Stimulated activated CD4-positive, alpha-beta T cell treated with anti-CD3 and anti-CD28 coated beads, Interleukin-4, amount 100 ng/mL, for 1 hour (primary cell): ENCODE measurements at places on chromosomes 7 and 10.

- DNase-seq = no peak
Observed at GRCh38 chr10:124356701-124357560, 61.8 kb downstream of the OAT start.

GRCh38 chr10:104556831-104557230 lies 84.3 kb upstream of the SORCS3 start:
- DNase-seq = no peak

- DNase-seq = no peak
Observed at GRCh38 chr10:112363696-112364688, 9.9 kb upstream of the ACSL5 start.

- no peak for DNase-seq
Observed at GRCh38 chr7:54967377-54967776, 51.4 kb upstream of the EGFR start.

GRCh38 chr7:196283-196682 lies 3.9 kb downstream of the FAM20C start:
- no peak for DNase-seq

DNA sequence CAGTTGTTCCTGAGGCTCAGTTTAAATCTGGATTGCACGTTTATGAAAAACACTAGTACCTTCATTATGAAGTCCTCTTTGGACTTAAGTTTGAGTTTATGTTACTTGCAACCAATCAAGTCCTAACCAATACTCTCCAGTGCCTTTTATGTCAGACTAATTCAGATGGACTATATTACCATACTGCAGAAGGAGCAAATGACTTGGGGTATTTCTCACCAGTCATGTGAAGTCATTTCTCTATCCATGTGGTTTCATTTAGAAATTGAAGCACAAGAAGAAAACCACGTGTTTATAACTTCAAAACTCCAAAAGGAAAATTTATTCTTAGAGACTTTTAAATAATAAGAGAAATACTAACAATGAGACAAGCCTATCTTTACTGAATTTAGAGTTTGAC lies 201.6 kb downstream of the MBL2 start:
- DNase-seq = no peak

DNA sequence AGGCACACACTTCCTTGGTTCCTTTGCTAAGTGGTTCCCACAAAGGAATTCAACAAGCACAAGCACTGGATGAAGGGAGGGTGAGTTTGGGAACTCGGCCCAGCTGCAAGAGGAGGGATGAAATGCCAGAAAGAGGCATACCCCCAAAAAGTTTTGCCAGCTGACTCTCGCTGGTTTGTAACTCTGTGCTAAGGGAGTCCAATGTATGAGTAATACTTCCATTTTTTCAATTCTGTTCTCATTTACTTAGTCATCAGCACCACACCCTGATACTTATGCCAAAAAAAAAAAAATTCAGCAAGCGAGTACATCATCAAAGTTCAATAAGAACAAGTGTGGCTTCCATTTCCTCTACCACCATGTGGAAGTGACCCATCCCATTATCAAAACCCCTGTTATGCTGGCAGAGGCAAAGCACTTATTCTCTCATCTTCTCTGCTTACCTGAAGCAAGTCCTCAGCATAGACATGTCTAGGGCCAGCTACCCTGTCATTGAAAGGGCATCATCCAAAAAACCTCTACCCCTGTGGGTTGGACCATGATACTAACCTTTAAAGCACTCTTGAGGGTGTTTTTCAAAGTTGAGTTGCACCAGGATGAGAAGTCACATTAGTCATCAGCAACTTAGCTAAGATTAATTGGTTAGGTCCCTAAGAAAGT lies 6.9 kb upstream of the HYCC1 start:
- no peak for DNase-seq

GRCh38 chr10:96295475-96295874 lies 8.8 kb upstream of the DNTT start:
- DNase-seq = no peak

DNA sequence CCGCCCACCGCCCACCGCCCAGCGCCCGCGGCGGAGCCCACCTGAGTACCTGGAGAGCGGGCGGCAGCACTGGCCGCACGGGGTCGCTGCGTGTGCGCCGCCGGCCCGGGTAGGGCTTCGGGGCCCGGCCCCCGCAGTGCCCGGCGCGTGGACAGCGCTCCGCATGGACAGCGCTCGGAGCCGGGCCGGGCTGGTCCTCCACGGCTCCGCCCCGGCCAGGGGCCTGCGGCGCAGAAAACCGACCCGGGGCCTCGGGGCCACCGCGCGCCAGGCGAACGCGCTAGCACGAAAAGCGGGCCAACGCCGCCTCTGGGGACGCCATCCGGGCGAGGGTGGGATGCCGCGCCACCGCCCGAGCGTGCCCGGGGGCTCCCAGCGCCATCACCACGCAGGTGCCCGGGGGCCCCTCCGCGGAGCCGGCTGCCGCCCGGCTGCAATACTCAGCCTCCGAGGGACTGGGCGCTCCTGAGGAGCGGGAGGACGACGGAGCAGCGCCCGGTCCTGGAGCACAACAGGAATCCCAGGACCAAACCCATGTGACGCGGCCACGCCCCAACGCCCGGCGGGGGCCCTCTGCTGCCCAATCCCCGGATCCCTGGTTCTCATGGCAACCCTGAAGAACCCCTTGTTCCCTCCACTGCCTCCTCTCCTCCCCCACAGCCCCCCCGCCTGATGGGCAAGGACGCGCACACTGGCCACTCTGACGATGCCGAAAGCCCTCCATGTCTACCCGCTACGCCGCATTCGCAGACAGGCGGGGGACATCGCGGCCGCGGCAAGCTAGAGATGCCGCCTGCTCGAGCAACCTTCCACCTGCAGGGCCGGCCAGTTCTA lies at the start of gene GRB10:
Gene GRB10 (minus strand): TSS at position 522 of the 834 bp plus-strand sequence. CDS start 50,574 bp downstream, outside the sequence.
- DNase-seq = peak; percentile 11

DNA sequence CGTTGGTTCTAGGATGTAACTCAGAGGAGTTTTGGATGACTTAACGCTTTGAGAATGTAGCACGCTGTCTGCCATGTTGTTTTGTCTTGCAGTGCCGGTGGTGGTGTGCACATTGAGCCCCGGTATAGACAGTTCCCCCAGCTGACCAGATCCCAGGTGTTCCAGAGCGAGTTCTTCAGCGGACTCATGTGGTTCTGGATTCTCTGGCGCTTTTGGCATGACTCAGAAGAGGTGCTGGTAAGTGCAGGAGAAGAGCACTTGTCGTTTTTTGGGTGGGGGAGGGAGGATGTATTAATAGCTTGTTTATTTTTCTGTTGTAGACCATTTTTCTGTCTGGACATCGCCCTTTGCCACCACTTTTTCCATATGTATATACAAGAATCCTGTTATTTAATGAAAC lies 6.3 kb downstream of the NDUFB2 start:
- no peak for DNase-seq

- no peak for DNase-seq
Observed at GRCh38 chr10:23253780-23254179, 61.7 kb downstream of the PTF1A start.

- no peak for DNase-seq
Observed at GRCh38 chr7:16417906-16418305, 3.4 kb downstream of the CRPPA start.

DNA sequence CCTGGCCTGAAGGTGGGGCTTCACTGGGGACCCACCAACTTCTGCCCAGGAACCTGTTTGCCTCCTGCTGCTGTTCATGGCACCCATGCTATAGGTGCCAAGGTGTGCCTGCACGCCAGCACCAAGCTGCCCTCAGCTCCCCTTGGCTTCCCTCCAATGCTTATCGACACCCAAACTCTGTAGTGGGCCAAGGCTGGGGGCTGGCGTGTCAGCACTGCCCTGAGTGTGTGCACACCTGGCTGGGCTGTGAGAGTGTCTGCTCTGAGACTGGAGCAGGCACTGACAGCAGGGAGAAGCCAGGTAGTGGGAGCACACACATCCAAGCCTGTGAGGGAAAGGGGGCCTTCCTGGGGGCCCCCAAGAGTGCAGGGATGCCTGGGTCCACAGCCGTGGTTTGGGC lies 43.1 kb upstream of the TUBB8 start:
- DNase-seq = no peak

DNA sequence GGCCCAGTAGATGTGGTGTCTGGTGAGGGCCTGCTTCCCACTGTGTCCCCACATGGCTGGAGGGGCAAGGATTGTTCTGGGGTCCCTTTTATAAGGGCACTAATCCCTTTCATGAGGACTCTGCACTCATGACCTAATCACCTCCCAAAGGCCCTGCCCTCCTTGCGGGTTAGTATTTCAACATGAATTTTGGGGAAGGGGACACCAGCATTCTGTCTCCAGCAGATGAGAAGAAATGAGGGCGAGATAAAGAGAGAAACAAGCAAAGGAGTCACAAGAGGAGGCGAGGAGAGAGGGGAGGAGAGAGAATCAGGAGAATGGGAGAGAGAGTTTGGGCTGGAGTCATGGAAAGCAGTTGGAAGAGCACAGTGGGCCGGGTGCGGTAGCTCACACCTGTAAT lies 83.7 kb downstream of the C10orf105 start:
- DNase-seq = no peak

GRCh38 chr10:128047991-128048818 lies 78.0 kb downstream of the MKI67 start:
- no peak for DNase-seq

- DNase-seq = no peak
Observed at GRCh38 chr7:87456247-87456646, 19.2 kb downstream of the ABCB4 start.

GRCh38 chr7:92336662-92337340 lies 91.0 kb downstream of the ANKIB1 start:
- no peak for DNase-seq

DNA sequence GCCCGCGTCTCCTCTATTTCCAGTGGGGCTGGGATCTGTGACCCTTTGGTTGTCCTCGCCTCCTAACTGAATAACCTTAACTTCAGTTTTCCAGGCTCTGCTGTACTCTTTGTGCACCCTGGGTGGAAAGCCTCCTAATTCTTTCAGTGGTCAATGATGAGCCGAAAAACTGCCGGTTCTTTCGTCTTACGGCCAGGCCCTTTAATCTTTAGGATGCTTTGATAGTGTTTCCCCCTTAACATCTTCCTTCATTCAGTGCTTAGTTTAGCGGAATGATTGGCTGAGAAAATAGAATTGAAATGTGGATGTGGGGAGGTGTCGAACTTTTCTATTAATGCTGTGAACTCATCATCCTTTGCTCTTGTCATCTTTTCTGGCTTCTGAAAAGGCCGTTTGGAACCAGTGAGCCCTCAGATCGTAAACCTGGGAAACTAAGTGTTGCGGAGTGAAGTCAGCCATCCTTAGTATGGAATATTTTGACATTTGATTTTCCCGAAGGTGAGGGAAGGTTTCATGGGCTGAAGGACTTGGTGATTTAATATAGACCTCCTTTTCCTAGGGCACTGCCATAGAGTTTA lies 847 bp downstream of the GARS1 start:
- DNase-seq = no peak

- DNase-seq = no peak
Observed at GRCh38 chr10:123567984-123568739, 98.0 kb upstream of the GPR26 start.

- DNase-seq = no peak
Observed at GRCh38 chr7:137943132-137943551, 58.7 kb downstream of the CREB3L2 start.

DNA sequence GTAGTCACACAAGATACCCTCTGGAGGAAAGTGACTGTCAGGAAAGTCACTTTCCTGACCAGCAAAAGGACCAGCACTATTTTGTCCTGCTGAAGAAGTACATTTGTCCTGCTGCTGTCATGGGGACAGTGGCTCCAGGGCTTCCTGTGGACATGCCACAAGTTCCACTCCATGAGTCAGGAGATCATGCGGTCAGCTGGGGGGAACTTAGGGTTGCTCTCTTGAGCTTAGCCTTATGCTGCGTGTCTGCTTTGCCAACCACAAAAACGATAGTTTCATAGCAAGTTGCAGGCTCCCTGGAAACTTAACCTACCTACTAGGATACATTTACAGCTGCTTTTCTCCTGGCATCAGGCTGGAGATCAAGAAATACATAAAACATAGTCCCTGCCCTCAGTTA lies 19.8 kb upstream of the ALOX5 start:
- DNase-seq = no peak

DNA sequence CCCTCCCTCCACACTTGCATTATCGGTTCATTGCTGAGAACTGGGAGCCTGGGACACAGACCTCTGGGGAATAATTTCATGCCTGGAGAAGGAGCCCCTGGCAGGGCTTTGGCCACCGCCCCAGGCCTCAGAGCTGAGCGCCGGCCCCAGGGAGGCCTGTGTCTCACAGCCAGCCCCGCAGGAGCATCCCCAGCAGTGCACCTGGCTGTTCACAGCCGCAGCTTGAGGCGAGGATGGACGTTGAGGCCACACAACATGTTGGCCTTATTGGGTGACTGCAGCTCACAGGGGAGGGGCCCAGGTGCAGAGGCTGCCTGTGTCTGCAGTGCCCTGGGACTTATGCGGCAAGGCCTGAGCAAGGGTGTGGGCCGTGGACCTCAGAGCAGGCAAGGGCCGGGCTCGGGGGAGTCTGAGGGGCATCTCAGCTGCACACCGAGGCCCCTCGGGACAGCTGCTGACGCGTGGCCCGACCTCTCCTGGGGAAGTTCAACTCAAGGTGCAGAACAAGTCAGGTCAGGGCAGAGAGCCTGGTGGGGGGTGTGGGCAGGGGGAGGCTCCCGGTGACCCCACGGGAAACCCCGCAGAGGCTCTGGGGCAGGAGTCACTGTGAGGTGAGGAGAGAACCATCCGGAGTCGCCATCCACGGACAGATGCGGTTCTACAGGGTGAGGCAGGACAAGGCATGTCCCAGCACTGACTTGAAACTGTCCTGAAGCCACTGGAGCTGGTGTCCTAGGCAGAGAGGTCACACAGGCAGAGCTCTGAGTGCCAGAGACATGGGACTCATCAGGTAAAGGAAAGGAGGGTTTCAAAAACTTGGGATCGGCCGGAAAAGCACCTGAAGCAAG lies 13.1 kb upstream of the UBE3C start:
- DNase-seq = no peak

DNA sequence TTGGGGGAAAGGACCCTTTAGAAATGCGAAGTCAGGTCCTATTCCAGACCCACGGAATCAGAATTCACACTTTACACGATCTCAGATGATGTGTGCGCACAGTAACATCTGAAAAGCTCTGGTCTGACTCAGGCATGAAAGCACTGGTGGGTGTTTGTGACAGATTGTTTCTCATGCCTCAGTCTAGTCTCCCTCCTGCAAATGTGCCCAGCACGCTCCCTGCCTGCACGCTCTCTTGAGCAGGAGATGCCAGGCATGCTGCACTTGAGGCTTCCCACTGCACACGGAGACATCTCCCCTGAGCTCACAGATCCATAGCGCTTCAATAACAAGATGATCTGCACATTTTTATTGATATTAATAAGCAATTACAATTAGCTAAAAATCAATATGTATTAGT lies 23.6 kb upstream of the ZNF37A start:
- no peak for DNase-seq

DNA sequence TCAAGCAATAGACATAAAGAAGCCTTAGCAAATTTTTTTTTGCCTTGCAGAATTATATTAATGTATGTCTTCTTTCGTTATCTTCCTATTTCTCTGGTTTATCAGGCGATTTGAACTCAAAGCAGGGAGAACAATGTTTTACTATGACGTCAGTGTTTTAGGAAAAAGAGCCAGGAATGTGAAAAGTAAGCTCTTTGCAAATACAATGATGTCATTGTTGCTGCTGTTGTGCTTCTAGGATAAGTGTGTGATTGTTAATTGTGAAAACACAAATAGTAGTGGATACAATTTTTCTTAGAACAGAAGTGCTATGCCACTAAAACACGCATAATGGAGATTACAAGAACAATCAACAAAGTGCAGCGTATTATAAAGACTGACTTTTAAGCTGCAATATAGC lies 9.5 kb upstream of the AUTS2 start:
- no peak for DNase-seq

- no peak for DNase-seq
Observed at GRCh38 chr7:10579561-10579960, 394.1 kb upstream of the PHF14 start.

- no peak for DNase-seq
Observed at GRCh38 chr7:136869991-136870865, 1.8 kb downstream of the CHRM2 start.
